ENCODE measurements at places on chromosomes 4 and X. TPM values are rescaled to one million over a fixed set of nuclear protein-coding genes. Genes with fewer than 3 reads are reported as not detected.

The SLC9A7 gene
- total RNA-seq: 1.2 TPM

The TMEM154 gene
- 0.25 TPM for total RNA-seq

The ASMT gene
- not detected for total RNA-seq

The FAM9A gene
- total RNA-seq: not detected

The ZDHHC9 gene
- total RNA-seq: 16.0 TPM

The NCAPG gene
- total RNA-seq: 75.4 TPM

The GLRA3 gene
- not detected for total RNA-seq

The AR gene
- total RNA-seq: 1.2 TPM

The ARMCX2 gene
- total RNA-seq: 23.7 TPM

GRCh38 chr4:15331930-15332329 lies 95.9 kb upstream of the C1QTNF7 start:
- DNase-seq: no peak

- DNase-seq: no peak
These were observed 34.5 kb upstream of the CDKN2AIP start for GRCh38 chr4:183409934-183410333.

DNA sequence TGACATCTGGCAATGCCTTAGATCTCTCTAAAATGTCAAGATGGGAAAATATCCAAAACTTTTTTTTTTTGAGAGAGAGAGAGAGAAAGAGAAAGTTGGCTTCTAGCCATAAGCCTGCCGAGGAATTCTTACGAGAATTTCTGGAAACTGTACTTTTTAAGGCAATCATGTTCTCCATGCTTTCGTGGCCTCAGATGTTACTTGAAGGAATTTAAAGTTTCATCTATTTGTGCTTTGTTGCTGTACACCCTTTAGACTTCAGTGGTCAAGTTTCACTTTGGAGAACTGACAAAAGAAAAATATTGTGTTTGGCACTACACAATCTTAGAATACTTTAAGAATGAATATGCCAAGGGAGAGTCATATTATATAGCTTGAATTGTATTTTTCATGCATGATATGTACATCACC lies 53.9 kb downstream of the FAT4 start:
- DNase-seq: no peak

DNA sequence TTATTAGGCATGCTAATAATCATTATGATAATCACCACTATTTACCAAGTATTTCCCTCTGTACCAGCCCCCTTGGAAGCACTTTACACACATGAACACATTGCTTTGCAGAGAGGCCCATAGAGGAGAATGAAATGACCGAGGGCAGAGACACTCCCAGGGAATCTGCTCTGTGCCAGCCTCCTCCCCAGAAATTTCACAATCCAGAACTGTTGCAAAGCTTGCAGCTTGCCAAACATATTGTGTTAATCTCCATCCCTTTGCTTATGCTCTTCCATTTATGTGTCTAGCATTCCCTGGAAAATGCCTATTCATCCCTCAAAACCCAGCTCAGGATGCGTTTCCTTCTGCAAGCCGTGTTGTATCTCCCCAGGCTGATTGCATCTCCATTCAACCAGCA lies 37.8 kb downstream of the CYTL1 start:
- peak; percentile 45 for DNase-seq

GRCh38 chr4:13262816-13263215 lies 221.3 kb downstream of the RAB28 start:
- no peak for DNase-seq

GRCh38 chrX:50697691-50698090 lies 116.3 kb downstream of the SHROOM4 start:
- DNase-seq: no peak

- no peak for DNase-seq
These were observed 260.2 kb downstream of the UNC5C start for GRCh38 chr4:95288552-95288951.

DNA sequence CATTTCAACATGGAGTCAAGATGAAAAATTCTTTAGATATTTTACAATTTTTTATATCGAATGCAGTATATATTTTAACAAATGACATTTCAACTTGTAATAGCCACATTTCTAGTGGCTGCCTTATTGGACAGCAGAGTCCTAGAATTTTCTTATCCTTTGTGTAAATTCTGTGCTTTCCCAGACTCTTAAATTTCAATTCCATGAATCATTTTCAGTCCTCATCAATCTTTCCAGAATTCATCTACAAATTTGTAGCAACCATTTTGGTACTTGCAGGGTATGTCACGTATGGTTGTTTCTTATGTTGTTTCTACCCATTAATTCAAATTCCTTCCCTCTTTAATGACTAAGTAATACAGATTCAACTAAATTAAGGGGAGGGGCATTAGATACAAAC lies 2.7 kb downstream of the PAICS start:
- DNase-seq: no peak

GRCh38 chr4:99821918-99822503 lies 5.4 kb downstream of the DAPP1 start:
- no peak for DNase-seq

DNA sequence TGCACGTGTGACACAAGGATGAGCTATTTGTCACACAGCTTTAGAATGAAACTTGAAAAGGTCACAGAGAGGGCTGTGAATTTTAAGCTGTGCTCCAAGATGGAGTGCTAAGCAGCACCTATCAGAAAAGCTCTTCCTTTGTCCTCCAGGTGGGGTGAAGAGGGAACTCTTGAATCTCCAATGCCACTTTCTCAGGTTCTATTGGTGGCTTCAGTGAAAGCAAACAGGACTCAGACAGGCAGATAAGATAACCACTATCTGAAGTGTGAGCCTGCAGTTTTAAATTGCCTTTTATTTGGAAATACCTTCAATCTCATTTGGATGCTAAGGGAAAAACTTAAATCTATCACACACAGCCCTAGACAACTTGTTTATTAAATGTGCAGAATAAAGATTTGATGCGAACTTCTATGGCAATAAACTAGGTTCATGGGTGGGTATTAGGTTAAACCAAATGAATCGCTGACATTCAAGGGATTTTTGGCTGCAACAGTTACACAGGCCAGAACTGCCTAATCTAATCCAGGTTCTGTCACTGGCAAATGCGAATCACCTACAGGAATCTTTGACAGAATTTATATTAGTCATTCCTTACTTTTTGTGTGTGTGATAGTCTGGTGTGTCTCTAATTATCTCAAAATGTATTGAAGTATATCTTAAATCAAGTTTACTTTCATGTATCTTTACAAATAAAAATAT lies 13.6 kb upstream of the PDGFRA start:
- no peak for DNase-seq

- DNase-seq: no peak
These were observed 1555.4 kb upstream of the ADGRL3 start for GRCh38 chr4:59644765-59645164.

GRCh38 chr4:185190306-185190856 lies 13.4 kb downstream of the CFAP97 start:
- DNase-seq: no peak

DNA sequence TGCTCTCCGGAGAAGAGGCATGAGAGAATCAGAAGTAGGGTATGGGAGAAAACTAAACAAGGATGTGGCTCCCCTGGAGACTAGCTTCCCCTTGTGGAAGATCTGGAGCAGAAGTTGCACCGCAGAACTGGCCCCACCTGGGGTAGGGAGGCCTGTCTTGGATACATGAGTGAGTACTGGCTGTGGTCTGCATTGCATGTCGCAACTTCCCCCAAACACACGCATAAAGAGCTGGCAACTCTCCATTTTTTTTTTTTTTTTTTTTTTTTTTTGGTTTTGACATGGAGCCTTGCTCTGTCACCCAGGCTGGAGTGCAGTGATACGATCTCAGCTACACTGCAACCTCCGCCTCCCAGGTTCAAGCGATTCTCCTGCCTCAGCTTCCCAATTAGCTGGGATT lies 119.9 kb downstream of the EGF start:
- DNase-seq: no peak

GRCh38 chr4:15510961-15511360 lies 41.3 kb downstream of the CC2D2A start:
- DNase-seq: no peak

DNA sequence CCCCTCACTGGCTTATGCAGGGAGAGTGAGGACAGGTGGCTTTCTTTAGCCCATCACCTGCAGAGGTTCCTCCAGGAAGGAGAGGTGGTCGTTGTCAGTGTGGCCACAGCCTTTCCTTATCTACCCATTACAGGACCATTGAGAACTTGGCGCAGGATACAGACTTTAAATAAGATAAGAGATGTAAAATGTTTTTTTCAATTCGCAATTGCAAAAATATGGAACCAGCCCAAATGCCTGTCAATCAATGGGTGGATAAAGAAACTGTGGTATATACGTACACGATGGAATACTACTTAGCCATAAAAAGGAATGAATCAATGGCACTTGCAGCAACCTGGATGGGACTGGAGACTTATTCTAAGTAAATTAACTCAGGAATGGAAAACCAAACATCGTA lies 6.9 kb upstream of the RNF175 start:
- no peak for DNase-seq

GRCh38 chrX:131201986-131202385 lies 87.1 kb downstream of the IGSF1 start:
- DNase-seq: no peak

- DNase-seq: no peak
These were observed 2.8 kb downstream of the NKX6-1 start for GRCh38 chr4:84496331-84496705.

DNA sequence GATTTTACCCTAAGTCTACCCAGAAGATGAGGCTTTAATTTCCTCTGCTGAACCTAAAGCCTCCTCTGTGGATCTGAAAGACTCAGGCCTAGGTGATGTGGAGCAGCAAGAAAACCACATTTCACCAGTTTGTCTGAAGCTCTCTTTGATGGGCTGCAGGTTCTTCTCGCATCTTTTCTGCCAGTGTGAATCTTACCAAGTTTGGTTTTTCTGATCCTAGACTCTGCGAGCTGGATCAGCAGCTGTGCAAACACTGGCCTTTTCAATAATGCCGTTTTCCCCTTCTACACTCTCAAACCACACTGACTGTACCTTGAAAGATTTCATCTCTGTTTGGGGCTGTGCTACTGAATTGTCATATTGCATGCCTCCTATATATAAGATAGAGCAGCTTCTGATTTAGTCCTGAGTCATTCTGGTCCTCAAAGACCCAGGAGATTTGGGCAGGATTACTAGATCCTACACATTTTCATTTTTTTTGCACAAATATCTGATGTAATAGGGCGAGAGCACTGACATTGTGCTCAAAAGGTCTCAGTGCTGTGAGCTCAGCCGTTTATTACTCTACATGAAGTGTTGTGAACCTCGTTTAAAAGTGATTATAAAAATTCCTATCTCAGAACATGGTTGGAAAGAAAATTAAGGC lies 133.6 kb upstream of the FAM9C start:
- no peak for DNase-seq

- peak; percentile 14 for DNase-seq
These were observed 96.8 kb downstream of the AKAP4 start for GRCh38 chrX:50103866-50104566.

DNA sequence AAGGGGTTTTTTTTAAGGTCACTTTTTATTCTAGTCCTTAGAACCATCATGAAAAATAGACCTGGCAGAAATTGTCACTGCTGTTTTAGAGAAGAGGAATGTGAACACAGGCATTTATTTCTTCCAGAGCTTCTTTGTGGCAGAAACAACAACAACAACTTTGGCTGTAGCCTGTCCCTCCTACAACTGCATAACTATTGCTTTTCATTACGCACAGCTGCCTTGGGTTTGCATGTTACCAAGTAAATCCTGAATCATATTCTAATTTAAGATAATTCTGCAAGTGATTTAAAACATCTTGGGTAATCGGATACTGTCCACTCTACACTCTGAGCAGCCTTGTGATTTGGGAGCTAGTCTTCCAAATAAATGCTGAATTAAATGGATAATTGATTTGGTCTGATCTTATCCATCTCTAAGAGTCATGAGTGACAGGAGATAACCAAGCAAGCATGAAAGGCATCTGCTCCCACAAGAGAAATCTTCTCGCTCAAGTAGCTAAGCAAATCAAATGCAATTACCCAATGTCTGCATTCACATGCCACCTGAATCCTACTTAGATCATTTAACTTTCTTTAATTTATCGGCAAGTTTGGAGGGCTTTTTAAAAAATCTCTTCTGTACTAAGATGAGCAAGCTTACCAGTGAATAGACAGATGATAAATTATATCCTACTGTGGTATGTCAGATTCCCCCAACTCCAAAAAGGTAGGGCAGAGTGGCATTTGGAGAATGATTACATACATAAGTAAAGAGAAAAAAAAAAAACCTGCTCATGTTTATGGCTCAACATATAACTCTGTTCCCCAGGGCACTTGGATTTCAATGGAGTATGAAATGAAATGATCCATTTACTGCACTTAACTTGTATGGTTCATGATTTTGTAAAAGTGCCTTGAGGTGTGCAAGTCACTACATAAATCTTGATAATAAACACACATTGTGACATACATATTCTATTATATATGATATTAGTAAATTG lies 73.6 kb downstream of the EGF start:
- DNase-seq: no peak

- no peak for DNase-seq
These were observed 773 bp downstream of the SNCA start for GRCh38 chr4:89836031-89836745.

- DNase-seq: peak; percentile 54
These were observed 557.6 kb upstream of the DIPK2B start for GRCh38 chrX:45758319-45758718.

DNA sequence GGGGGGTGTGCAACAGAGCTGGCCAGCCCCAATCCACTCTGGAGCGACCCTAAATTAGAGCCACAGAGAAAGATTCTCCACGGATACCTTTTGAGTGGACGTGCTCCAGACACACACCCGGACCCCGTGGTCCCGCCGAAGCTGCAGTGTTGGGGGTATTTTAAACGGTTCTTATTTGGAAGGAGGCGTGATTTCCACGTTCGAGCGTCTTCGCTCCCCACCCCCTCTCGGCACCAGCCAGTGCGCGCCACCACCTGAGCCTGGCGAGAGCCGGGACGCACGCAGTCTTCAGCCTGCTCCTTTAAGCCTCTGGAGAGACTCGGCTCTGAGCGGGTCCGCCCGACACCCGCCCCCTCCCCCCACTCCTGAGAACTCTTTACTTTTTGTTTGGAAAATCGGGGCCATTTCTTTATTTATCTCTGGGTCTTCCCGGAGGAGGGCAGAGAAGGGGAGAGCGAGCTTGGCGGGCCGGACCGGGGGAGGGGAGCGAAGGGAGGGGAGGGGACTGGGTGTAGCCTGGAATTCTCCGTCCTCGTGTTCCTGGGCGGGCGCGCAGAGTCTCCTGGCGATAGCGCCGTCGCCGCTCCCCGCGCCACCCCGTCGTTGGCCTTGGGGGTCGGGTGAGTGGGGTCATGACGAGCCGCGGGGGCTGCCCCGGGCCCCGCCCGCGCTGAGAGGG lies 668 bp upstream of the PTCHD1 start:
- DNase-seq: no peak

GRCh38 chr4:184289179-184289535 lies 71.5 kb upstream of the ENPP6 start:
- no peak for DNase-seq

DNA sequence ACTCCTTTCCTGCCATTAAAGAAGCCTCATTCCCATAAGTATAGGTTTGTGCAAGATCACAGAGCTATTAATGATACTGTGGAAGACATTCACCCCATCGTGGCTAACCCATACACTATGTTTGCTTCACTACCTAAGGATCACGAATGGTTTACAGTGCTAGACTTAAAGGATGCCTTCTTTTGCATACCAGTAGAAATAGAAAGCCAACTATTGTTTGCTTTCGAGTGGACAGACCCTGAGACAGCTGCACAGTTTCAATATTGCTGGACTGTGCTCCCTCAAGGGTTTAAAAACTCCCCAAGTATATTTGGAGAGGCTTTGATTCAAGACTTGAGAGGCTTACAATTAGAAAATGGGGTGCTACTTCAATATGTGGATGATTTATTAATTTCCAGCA lies 16.0 kb upstream of the PAPSS1 start:
- no peak for DNase-seq

GRCh38 chr4:38656111-38656510 lies 7.9 kb upstream of the KLF3 start:
- DNase-seq: no peak

GRCh38 chr4:22454216-22454838 lies 61.5 kb downstream of the ADGRA3 start:
- DNase-seq: no peak

Measured in MG63 (cell line).